Common myeloid progenitor, CD34-positive (primary cell): ENCODE measurements at places on chromosomes 5 and 9.

- no peak for DNase-seq
Observed at GRCh38 chr5:101785090-101785489, 511.0 kb downstream of the SLCO4C1 start.

- DNase-seq, result peak; percentile 87
Observed at GRCh38 chr9:128244837-128245231, 31.0 kb downstream of the GOLGA2 start.

DNA sequence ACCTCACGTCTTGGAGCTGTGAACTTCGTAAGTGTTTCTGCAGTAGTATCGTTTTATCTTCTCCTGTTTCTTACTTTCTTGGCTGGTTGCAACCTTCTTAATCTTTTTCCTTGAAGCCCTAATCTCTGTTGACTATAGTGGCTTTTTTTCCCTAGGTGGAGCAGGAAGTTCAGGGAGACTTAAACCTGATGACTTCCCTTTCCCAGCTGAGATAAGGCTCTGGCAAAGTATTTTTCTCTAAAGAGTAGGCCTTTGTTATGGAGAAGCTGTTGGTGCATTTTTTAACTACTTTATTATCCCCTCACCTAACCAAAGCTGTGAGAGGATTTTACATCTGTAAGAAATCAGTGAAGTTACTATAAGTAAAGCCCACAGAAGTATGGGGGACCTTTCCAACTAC, 723.1 kb upstream of the RIOK2 start:
- DNase-seq, result no peak

- peak; percentile 34 for DNase-seq
Observed at GRCh38 chr5:7886849-7887475, 18.0 kb downstream of the MTRR start.

DNA sequence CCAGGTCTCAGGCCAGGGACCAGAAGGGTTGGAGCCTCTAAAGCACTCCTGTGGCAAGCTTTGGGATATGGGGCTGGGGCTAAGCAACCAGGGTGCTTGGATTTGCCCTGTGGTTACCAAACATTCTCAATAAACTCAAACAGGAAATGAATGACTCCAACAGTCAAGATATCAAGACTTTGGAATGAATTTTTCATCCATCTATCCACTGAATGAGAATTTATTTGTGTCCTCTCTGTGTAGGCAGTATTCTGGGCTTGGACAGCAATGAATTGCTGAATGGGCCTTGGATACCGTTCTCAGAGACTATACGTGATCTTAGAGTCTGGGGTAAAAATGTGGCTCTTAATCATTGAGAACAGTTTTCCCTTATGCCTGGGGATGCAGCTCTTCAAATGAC, 212.5 kb downstream of the DAB2IP start:
- no peak for DNase-seq

- no peak for DNase-seq
Observed at GRCh38 chr9:134662143-134662876, 20.7 kb downstream of the COL5A1 start.

DNA sequence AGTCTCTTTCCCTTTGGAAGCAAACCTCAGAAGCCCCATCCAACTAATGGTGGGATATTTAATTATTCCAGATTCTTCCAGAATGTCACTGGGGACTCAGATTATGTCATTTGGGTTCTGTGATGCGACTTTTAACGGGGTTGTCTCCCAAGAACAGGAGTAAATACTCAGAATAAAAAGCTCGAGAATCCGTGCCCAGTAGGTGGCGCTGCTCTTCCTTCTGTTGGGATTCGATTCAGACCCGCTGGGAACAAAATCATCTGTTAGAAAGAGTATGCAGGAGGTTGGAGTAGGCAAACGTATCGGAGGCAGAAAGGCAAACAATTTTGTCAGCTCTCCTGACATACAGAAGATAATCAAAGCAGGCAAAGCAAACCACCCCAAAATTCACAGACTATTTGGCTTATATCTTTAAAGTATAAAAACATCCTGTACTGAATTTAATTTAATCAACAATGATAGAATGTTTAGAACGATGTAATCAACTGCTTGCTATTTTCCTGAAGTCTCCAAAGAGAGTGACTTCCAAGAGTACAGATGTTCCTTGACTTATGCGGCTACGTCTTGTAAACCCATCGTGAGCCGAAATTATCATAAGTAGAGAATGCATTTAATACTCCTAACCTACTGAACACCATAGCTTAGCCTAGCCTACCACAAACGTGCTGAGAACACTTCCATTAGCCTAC, 169.8 kb upstream of the RAI14 start:
- DNase-seq, result peak; percentile 76

DNA sequence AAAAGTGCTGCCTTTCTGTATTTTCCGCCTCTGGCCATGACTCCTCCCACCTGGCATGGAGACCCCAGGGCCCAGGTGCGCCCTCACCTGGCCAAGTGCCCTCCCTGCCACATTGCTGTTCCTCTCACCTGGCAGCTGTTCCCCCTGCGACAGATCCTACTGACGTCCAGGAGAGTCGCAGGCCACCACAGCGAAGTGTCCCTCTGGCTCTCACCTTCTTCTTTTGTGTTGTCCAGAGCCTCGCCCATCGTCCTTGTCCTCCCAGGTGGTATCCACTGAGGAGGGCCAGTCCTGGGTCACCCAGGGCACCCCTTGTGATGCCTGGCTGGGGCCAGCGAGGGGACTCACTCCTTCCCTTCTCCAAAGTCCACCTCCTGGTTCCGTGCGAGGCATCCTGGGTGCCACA, 2.6 kb downstream of the NKD2 start:
- DNase-seq, result peak; percentile 37

DNA sequence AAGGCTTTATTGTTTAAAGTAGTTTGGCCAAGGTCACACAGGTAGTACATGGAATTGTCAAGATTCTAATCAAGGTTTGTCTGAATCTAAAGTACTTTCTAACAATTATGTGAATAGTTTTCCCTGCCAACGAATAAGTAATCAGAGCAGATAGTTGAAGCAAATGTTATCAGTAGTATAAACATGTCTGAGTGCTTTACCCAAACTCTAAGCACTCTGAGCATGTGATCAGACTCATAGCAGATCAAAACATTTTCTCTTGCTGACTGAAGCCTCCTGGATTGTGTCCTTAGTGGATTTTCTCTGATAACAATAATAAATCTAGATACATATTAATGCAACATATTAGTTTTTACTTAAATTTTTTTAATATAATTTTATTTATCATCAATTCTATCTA, 995.0 kb downstream of the EFNA5 start:
- no peak for DNase-seq

DNA sequence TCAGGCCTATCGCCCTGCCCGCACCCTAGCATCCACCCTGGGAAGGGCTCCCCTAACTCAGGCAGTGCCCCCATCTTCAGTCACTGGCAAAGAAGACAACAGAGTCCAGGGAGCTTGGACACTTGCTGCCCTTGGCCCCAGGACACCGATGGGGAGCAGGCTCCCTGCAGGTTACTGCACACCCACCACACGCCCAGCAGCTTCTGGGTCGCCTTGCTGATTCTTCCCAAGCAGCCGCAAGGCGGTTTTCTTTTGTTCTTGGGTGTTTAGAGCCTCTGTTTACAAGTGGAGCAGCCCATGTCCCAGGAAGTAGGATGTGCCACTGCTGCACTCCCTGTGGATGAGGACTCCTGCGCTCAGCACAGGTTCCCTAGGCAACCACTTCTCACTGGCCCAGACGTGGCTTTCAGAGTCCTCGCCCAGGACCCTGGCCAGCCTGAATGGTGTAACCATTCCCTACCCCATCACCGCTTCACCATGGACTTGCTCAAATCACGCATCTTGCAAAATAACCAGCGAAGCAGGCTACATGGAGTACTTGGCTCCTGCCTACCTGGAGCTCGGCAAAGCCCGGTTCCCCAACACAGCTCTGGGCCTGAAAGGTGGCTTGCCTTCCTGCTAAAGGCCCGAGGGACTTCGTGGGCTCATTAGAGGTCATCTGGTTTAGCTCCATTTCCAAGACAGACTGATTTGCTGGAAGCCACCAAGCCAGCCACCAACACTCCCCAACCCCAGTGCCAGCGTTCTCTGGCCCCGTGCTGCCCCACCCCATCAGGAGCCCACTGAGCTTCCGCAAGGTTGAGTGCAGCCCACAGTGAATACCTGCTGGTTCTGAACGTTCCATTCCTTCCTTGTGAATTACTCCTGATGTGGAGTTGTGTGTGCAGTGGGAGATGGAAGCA, 60.0 kb downstream of the PSMB7 start:
- DNase-seq, result no peak

DNA sequence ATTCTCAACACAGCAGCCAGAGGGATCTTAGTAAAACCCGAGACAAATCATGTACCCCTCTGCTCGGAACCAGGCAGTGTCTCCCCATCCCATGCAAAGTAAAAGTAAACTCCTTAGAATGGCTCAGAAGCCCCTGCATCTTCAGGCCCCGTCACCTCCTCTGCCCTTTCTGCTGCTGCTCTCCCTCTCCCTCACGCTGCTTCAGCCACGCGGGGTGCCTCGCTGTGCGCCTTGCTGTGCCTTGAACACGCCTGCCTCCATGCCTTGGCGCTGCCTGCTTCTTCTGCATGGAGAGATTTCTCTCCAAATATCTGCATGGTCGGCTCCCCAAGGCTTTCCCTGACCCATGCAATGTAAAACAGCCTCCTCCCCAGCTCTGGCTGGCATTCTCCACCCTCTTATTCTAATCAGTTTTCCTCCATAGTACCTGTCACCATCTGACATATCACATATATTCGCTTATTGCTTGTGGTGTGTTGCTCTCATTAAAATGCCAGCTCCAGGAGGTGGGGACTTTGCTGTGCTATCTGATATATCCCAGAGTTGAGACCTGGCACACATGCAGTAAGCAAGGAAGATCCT, 8.0 kb downstream of the GPRIN1 start:
- no peak for DNase-seq

DNA sequence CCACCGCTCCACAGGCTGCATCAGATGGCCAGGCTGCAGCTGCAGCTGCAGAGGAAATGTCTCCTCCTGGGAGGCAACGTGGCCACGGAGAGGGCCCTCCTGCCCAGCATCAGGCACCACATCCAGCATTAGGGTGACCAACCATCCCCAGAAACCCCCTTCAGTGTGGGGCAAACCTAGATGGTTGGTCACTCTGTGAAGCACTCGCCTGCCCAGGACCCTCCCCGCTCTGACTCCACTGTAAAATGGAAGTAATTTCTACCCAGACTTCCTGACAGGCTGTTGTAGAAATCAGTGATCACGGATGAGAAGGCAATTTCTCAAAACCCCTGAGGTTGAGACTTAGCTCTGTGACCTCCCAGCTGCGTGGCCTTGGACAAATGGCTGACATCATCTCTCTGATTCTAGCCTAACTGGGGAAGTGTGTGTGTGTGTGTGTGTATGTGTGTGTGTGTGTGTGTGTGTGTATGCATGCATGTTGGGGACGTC, 31.6 kb downstream of the B4GALT1 start:
- peak; percentile 86 for DNase-seq

- peak; percentile 71 for DNase-seq
Observed at GRCh38 chr9:111937781-111938426, 41.3 kb downstream of the UGCG start.

DNA sequence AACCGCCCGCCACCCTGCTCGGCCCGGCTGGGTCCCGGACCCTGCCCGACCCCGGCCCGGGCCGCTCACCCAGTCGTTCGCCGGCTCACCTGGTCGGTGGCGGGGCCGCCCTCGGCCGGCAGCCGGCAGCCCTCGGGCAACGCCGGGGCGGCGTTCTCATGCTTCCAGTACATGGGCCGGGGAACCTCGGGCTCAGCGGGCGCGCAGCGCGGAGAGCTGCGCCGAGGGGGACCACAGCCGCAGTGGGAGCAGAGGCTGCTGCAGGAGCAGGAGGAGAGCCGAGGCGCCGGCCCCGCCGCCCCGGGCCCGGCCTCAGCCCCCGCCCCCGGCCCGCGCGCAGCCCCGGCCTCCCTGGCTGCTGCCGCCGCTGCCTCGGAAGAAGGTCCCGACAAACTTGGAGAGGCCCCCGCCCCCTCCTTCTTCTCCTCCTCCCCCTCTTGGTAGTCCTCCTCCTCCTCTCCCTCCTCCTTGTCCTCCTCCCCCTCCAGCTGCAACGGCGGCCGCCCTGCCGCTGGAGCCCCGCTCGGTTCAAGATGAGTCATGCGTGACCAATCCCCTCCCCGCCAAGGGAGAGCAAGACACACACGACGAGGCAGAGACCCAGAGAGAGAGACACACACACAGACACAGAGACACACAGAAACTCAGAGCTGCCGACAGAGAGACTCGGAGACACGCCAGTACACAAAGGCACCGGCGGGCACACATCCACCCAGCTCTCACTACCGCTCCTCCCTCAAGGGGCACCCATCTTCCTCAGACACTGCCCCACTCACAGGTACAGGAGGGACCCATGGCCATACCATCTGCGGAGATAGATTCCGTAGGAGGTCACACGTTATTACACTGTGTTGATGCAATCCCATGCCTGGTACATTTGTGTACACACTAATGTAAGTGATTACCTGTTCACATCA, at the start of gene LHX6:
TSS of gene LHX6 (minus strand) at position 390 of the 917 bp plus-strand sequence. CDS start at position 173, 217 bp downstream.
- DNase-seq, result peak; percentile 81
